HCT116 (cell line): ENCODE measurements at places on chromosomes 2 and 18.
A peak's percentile ranks its signal among the peaks of the same experiment; 100 is the strongest.

DNA sequence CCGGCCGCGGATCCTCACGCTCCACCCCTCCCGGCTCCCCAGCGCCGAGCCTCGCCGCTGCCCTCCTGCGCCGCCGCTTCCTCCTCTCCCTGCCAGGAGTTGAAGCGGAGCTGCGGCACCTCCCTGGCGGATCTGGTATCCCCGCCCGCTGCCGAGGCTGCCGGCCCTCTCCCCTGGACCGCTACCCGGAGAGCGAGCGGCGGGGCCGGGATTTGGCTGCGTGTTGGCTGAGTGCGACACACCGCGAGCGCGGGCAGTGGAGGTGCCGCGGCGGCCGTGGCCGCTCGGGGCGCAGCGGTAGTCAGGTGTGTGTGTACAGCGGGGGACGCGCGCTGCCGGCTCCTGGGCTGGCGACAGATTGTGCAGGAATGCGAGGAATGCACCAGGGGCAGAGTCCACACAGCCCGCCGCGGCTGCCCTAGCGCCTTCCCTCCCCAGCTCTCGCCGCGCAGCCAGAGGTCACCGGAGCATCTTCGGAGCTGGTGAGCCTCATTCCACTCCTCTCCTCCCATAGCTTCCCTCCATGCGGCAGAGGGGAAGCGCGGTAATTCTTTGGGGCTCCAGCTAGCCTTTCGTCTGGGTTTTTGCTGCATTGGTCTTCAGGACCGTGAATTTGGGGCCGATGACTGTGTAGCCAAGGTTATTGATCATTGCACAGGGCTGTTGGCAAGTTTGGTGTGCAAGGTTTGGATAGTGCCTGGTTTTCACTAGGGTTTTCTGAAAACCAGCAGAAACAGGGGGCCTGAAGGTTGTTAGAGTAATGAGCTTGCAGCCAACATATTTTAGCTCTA is 1.3 kb downstream of the PKP4 start:
- no peak for DNase-seq

GRCh38 chr2:26848336-26849055 is 564 bp downstream of the DPYSL5 start:
- no peak for DNase-seq

DNA sequence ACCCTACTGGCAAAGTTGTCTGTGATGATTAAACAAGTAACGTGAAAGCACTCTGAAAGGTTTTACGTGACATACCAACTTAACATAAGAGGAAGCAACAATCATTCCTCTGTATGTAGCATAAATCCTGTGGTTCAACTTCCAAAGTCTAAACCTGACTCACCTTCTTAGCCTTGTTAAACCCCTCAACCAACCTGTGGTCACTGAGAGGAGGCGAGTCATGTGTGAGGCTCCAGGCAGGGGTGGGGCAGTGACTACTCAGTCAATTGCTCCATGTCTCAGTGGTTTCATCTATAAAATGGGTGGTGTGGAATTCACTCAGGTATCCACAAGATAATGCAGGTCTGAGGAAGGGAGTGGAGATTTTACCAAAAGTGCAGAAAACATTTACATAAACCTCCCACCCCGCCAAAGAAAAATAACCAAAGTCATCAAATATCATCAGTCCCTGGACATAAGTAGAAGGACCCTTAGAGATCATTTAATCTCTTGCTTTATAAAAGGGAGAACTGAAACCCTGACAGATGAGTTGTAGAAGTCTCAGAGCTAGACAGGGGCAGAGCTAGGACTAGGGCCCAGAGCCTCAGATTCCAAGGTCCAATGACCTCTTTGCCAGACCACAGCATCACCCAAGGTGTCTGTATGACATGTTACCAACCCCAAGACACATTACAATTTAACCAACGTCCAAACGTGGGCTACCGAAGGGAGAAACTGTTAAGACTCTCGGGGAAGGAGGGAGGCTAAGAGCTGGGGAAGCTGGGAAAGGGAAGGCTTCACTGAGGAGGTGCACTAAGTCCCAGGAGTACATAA is 3.7 kb upstream of the PCBP1 start:
- DNase-seq, result peak; percentile 83

DNA sequence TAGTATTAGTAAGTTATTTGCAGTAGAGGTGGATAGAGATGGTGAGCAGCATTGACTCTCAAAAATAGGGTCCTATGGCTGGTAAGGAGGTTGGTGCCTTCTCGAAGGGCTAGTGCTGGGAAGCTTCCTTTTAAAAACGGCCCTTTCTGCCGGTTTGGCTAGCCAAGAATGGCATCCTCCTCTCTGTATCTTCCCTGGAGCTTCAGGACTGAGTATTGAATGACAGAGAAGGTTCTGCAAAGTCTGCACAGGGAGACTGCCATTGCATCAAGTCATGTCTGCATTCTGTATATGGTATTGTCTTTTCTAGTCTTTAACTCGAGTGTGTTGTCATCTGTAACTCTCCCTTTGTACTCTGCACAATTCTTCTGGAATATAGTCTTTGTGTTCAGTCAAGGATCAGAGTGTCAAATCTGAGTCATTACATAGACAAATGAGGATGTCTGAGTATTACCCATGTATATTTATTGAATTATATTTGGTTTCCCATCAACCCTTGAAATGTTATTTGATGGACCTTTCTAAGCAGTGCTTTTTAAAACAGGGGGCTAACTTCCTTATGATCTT is 1.1 kb downstream of the LDLRAD4 start:
- DNase-seq, result no peak

GRCh38 chr2:168210895-168211570 is 36.4 kb downstream of the STK39 start:
- DNase-seq, result peak; percentile 94

- no peak for DNase-seq
These were observed 65.0 kb downstream of the LINC00305 start for GRCh38 chr18:64083916-64084315.

DNA sequence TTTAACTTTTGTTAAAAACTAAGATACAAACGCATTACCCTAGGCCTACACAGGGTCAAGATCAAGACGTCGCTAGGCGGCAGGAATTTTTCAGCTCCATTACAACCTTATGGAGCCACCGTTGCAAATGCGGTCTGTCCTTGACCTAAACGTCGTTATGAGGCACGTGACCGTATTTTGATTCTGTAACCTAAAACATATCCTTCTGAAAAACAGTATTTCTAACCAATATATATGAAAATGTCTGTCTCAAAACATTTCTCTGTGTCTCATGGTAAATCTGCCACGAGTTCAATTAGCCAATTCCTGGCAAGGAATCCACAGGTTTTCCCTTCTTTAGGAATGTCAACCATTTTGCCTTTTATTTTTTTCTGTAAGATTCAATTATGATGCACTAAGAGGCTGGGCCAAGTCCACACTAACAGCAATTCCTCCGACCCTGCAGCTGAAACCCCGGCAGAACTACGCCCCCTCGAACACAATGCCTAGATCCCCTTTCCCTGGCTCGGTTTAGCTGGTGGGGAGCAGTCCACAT is 1.7 kb downstream of the RTN4 start:
- DNase-seq, result peak; percentile 27

DNA sequence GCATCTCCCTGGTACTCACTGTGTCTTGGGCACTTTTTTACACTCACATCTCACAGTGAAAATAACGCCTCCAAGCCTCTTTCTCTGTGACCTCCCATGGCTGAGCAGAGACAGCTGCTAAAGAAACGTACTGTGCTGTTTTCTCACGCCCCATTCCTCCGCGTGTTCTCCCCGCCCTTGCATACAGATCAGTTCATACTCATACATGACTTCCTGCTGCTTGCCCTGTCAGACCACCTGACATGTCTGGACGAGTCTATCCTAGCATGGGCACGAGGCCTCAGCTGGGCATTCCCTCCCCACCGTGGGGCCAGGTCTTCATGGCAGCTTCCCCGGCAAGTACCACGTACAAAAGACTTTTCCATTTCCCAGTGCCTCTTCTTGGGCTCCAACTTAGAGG is 21.2 kb upstream of the IL1A start:
- no peak for DNase-seq

DNA sequence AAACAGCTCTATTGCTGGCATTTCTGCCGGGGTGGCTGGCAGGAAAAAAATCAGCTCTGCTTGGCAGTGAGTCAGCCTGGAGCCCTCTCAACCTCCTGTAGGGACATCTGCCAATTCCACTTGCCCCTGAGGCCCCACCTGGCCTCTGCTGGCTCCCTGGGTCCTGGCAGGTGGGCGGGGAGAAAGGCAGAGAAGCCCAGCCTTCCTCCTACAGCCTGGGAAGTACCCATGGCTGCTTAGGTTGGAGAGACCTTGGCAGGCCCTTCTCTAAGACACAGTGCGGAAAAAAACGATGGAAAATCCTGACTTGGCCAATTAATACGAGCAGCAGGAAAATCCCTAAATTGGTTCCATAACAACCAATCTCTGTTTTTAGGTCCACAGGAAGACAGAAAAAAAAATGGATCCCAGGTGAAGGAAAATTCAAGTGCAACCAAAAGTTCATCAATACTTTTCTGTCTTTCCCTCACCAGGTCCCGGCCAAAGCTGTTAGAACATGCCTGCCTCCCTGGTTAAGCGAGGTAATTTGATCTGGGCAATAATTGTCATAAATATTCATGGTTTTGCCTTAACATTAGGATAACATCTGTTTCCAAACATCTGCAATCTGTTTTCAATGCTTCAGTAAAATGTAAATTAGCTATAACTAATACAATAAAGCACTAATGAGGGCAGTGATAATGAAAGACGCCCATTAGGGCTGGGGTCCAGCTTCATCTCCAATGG is 245.9 kb downstream of the TFCP2L1 start:
- DNase-seq, result no peak

GRCh38 chr18:27707201-27707600 is 469.7 kb downstream of the CDH2 start:
- DNase-seq, result no peak

GRCh38 chr2:223923976-223924375 is 21.2 kb downstream of the WDFY1 start:
- DNase-seq, result no peak

DNA sequence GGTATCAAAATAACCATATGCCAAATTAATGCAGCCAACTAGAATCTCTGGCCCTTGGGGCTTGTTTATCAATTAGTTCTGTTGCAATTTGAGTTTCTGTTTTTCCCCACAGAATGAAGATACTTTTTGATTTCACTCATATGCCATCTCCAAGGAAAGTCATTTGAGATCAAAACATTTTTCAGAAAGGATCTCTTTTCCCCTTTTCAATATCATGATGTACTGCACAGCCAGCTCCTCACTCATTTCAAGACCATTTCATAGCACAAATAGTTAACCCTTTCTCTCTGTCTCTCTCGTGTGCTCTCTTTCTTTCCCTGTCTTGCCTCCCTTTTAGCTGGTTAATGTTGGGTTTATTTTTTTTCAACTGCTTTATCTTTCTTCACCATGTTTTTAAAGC is 387.3 kb downstream of the STK39 start:
- DNase-seq, result no peak
